ENCODE measurements at places on chromosomes 2 and 18.

DNA sequence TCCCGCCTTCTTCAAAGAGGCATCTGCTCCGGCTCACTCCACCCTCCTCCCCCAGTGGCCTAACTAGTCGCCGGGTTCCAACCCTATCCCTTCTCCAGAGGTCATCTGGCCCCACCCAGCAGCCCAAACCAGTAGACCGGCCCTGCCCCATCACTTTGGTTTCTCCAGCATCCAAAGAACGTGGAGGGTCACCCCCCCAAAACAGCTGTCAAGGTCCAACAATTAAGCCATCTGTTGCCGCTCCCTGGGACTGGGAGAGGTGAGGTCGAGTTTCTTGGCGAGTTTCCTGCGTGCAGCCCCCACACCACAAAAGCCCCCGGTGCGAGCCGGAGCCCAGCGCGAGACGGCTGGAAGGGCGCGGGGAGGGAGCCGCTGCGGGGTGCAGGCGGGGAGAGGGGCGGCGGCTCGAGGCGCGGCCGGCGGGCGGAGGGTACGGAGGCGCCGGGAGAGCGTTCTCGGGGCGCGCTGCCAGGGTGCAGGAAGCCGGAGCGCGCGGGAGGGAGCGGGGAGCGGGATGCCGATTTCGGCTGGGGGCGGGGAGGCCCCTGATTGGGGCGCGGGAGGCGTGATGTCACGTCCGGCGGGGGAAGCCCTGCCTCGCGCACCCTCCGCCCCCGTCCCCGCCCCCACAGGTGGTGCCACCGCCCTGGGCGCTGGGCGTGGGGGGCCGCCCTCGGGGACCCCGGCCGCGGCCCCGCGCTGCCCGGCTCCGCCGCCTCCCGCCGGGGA lies 571 bp upstream of the GPC1 start:
- peak; percentile 71 for DNase-seq

DNA sequence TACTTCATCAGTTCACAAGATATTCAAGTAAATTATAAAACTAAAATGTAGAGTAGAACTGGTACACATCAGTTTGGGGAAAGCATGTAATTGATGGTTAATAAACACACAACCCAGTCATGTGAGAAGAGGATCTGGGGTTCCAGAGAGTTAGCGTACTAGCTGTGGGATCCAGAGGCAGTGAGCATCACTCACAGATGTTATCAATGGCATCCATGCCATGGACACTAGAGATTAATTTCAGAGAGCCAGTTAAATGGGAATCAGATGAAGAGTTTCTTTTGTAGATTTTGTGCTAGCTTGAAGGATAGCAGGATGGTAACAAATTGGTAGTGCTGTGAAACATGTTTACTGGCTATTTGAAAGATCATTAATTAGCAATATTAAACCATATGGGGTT lies 21.8 kb upstream of the CCDC68 start:
- DNase-seq: no peak

GRCh38 chr2:174247474-174248186 lies 702 bp downstream of the OLA1 start:
- DNase-seq: no peak

DNA sequence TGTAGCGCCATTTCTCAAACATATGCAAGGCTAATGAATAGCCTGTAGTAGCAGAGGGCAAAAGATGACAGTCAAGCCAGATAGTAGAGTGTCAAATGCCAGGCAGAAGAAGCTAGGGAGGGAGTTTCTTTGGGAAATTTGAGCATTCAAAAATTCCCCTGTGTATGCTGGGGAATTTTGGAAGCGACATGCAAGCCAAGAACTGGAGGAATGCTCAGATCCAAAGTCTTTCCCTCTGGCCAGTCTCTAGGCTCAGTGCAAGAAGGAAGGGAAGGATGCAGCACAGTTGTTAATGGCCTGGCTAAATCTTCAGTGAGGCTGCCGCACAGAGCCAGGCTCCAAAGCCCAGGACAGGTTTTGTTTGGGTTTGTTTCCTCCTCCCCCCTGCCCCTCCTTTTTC lies 59.9 kb downstream of the ATP9B start:
- no peak for DNase-seq

- DNase-seq: no peak
These were observed 119.7 kb downstream of the ACOXL start for GRCh38 chr2:110852051-110852450.

DNA sequence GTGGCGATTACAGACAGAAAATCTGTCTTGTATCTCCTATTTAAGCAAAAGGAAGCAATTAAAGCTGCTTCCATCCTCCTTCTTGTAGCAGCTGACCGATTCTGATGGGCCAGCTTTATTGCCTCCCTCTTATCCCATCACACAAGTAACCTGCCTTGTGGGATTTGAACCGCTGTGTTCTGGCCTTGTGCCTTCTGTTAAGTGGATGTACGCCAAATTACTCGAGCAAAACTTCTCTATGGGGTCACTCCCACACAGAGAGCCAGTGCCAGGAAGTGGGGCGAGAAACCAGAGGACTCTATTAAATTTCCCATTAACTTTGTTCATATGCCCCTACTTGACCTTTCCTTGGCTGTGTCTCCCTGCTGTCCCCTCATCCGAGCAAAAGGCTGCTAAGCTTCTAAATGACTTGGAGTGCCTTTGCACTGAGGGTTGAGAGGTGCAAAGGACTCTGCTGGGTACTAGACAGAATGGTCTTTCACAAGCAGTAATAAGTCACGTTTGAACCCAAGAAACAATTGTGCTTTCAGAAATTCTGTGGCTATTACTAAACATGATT lies 672.5 kb downstream of the MBD2 start:
- DNase-seq: no peak
